ENCODE measurements at places on chromosomes 3 and 15.

GRCh38 chr3:133208184-133208583, 170.0 kb downstream of the TMEM108 start:
- no peak for DNase-seq

- peak; percentile 31 for DNase-seq
Measured at GRCh38 chr3:64166584-64167162, 58.6 kb downstream of the PRICKLE2 start.

DNA sequence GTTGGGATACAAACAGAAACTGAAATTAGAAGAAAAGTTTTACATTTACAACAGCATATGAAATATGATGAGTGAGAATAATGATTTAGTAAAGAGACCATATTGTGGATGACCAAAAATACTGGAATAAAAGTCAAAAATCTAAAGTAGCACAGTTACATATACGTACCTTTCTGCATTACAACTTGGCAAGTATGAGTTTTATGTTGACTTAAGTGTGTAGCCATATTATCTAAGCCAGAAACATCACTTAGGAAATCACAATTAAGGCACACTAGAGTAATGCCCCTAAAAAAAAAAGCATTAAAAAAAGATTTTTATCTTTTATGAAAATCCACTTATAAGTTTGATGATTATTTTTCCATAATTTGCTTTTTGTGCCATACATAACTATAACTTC, 79.1 kb downstream of the ZNF280D start:
- no peak for DNase-seq

- DNase-seq: no peak
Measured at GRCh38 chr3:152159328-152159727, 109.4 kb upstream of the MBNL1 start.

DNA sequence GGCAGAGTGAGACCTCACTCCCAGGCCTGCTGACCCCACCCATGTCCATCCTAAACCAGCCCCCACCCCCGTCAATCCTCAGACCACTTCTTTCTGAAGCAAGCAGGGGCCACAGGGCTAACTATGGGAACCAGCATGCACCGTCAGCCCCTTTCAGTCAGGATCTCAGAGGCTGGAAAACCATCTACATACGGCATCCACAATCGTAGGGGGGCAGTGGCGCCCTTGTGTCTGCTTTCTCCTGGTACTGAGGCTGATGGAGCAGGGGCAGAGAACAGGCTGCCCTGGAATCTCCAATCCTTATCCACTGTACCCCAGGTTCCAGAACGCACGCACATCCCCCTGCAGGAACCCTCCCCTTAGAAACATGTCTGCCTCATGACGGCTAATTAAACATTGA, 56.6 kb downstream of the XXYLT1 start:
- DNase-seq: no peak

- DNase-seq: no peak
Measured at GRCh38 chr3:108200024-108200423, 22.2 kb downstream of the IFT57 start.

GRCh38 chr3:8773941-8774542, 4.6 kb upstream of the OXTR start:
- no peak for DNase-seq

- no peak for DNase-seq
Measured at GRCh38 chr15:44719293-44719999, 8.1 kb downstream of the B2M start.

GRCh38 chr3:167109746-167110145, 270.4 kb downstream of the ZBBX start:
- DNase-seq: no peak

GRCh38 chr3:65856907-65857306, 181.8 kb downstream of the MAGI1 start:
- no peak for DNase-seq

DNA sequence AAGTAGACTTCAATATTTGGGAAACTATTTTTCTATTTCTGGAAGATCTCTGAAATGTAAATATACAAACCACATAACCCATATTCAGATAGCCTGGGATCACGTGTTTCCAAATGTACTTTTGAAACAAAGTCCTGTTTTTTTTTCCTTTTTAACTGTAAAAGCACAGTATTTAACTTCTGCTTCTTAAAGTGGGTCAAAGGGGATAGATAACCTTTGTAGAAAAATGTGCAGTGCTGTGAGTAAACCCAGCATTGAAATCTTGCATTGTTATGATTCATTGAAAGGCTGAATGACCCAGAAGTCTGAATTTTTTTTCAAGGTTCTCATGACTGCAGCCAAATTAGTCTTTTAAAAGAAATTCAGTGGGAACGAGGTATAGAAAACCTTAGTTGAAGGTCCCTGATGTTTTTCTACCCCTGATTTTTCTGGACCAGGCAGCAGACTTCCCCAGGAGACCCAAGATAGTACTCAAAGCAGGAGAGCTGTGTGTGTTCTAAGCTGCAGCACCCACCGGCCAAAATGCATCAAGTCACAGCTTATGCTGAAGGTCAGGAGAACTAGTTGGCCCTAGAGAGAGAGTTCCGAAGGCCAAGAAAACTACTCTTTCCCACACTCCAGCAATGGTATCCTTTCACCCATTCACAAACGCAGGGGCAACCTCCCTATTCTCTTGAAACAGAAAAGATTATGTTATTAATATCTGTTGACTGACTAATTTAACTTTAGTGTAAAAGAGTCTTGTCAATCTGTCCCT, 43.6 kb upstream of the APH1B start:
- DNase-seq: no peak

Data from WTC11 (cell line).